Posterior vena cava (tissue), 2 donors: ENCODE measurements at places on chromosomes 7 and 10. TPM values are rescaled to one million over a fixed set of nuclear protein-coding genes. Genes with fewer than 3 reads are reported as not detected.

Gene DNAJB12
- total RNA-seq, result 25.3 TPM

Gene NPSR1
- total RNA-seq, result not detected

DNA sequence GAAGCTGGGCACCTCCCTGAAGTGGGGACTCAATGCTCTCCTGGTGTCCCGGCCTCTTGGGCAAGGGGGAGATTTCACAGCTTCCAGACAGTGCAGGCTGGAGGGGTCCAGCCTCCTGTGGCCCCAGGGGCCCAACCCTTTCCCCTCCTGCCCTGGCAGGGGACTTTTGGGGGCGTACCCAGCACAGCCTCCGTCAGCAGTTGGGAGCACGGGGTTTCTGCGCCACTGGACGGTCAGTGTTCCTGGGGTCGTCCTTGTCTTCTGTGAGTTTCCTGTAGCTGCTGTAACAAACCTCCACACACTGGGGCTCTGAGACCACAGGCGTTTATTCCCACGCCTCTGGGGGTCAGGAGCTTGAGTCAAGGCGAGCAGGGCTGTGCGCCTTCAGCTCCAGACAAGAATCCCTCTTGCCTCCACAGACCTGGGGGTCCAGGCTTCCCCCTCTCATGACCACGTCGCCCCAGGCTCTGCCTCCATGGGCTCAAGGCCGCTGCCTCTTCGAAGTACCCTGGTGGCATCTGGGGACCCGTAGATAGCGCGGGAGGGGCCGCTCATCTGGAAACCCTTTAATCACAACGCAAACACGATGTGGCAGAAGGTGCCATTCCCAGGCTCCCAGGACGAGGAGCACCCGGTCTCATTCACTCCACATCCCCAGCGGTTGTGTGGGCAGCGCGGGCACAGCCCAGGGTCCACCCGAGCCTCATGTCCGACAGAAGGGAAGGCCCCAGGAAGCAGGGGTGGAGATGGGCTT is 14.0 kb downstream of the PWWP2B start:
- no peak for DNase-seq

- DNase-seq, result peak; percentile 43
Observed at GRCh38 chr7:5776894-5777660, 4.4 kb downstream of the RNF216 start.

DNA sequence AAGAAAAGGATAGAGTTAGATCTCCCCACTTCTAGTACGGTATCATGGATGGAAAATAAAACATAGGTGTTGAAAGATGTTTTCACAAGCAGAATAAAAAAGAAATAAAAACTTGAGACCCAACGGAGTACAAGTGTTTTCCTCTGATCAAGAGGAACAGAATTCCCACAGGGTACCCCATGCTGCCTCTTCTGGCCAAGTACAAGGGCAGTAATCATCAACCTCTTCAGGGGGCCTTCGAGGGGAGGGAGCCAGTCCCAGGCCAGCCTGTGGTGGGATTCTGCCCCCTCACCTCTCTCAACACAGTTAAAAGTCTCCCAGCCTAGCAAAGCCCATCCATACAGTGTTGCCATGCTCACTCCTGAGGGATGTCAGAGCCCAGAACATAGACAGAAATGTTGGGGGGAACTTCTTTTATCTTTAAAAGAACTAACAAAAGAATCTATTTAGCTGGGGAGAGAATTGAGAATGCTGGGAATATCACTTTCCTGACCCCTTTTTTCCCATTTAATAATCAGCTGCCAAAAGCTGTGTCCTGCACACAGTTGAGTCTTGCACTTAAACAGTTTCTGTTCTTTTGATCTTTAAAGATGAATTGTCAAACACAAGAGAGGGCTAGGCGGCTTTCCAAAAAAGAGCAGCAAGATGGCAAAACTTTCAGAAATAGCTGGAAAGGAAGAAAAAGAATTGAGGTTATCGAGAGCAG is 101.7 kb downstream of the PTN start:
- no peak for DNase-seq

DNA sequence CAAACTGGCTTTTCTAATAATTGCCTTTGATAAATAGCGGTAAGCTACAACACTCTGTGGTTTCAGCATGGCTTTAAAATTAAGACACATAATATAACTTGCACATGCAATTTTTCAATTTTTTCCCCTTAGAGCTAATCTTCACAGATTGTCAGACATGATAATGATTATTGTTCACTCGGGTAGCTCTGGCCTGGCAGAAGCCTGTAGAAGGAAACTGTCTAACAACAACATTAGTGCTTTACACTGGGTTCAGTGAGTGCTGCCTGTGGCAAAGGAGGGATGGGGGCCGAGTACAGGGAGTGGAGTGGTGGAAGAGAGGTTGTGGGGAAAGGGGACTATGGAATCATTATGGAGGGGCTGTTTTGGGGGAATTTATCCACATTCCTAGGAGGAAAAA is 67.2 kb upstream of the AUTS2 start:
- DNase-seq, result no peak

GRCh38 chr10:45429790-45430189 is 55.8 kb downstream of the ALOX5 start:
- DNase-seq, result no peak

GRCh38 chr7:41487229-41487940 is 215.5 kb downstream of the INHBA start:
- no peak for DNase-seq
